ENCODE measurements at places on chromosomes 12 and 14. TPM values are rescaled to one million over a fixed set of nuclear protein-coding genes. Genes with fewer than 3 reads are reported as not detected.

The RAD51AP1 gene
- 0.23 TPM for total RNA-seq

The STAC3 gene
- total RNA-seq, result 0.08 TPM

The MGAT4C gene
- 0.23 TPM for total RNA-seq

The DCP1B gene
- total RNA-seq, result 5.2 TPM

The GLIPR1L2 gene
- 0.23 TPM for total RNA-seq

The PTPN21 gene
- 8.0 TPM for total RNA-seq

The KRT3 gene
- total RNA-seq, result not detected

The CCDC177 gene
- not detected for total RNA-seq
